ENCODE measurements at places on chromosomes 3 and 15.
A peak's percentile ranks its signal among the peaks of the same experiment; 100 is the strongest.

GRCh38 chr15:97989299-97989698 is 28.8 kb downstream of the ARRDC4 start:
- DNase-seq = no peak

GRCh38 chr3:169764312-169764881 is 463 bp downstream of the TERC start:
- DNase-seq = peak; percentile 49

DNA sequence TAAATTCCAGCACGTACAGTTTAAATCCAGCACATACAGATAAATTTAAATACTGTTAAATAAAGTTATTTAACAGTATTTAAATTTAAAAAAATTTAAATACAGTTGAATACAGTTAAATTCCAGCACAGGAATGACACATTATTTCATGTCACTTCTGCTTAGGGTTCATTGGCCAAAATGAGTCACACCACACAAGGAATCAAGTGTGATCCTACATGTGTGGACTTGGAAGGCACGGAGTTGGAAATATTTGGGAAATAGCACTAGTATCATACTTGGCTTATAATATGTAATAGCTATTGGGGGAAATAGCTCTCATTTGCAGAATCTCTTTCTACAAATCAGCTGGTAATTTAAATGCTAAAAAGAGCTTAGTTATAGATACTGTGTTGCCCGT is 10.6 kb downstream of the RAB7A start:
- no peak for DNase-seq

DNA sequence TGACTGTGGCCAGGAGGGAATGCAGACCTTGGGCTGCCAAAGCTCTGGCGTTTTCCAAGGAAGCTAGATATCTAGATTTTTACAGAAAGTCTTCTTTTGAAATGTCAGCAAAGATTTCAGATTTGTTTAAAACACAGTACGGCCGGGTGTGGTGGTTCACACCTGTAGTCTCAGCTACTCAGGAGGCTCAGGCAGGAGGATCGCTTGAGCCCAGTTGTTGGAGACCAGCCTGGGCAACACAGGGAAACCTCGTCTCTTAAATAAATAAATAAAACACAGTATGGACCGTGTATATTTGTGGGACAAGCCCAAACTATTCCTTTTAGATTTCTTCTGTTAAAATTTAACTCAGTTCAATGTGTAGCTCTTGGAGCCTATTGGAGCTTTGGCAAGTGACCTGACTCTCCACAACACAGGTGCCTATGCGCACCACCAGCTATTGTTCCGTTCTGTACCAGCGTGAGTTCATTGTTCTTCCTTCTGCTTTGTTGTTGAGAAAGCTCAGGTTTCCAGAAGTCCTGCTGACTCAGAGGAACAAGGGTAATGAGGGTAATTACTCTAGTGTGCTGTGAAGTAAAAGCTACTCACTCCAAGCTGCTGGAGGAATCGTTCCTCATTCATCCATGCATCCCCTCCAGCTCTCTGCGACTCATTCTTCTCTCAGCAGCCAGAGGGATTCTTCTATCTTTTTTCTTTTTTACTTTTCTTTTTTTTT is 73.1 kb upstream of the SLC6A6 start:
- DNase-seq = no peak

DNA sequence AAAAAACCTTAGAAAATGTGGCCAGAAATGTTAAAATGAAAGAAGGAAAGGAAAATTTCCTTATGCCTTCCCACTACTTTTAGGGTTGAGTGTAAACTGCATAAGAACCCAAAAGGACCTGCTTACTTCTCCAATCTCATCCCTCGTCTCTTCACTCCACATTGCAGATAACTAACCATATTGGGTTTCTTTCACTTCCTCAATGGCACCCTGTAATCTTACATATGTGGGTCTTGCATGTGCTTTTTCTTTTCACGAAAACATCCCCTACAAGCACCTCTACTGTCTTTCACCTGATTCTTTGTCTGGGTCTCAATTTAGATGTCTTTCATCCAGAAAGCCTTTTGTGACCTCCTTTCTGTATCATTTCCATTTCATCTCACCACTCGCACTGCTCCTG is 23.1 kb downstream of the EOMES start:
- no peak for DNase-seq

GRCh38 chr15:40110866-40111550 is 2.3 kb upstream of the BMF start:
- no peak for DNase-seq

GRCh38 chr3:142944342-142944741 is 19.1 kb downstream of the PAQR9 start:
- no peak for DNase-seq

- no peak for DNase-seq
Observed at GRCh38 chr3:49724586-49724985, 835 bp upstream of the GMPPB start.

- no peak for DNase-seq
Observed at GRCh38 chr3:194875581-194876402, 190.1 kb downstream of the FAM43A start.

DNA sequence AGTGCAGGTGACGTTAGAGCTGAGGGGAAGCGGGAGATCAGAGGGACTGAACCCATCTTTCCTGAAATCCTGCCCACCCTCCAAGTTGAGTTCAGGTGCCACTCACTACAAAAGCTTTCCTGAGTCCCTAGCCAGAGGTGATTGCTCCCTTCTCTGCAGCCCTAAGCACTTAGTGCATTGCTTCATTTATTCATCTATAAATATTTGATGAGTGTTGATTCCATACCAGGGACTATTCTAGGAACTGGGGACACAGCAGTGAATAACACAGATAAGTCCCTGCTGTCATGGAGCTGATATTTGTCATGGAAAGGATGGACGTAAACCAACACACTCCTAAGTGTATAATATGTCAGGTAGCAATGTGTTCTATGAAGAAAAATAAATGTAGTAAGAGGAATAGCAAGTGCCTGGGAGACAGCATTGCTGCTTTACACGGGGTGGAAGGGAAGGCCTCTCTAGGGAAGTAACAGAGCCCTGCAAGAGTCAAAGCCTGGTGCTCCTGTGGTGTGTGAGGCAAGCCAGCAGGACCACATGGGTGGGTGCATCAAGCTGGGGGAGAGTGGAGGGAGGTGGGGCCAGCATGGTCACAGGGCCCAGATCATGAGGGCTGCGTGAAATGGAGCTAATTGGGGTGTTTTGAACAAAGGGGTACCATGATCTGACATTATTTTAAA is 18.6 kb downstream of the ALPK3 start:
- DNase-seq = no peak

DNA sequence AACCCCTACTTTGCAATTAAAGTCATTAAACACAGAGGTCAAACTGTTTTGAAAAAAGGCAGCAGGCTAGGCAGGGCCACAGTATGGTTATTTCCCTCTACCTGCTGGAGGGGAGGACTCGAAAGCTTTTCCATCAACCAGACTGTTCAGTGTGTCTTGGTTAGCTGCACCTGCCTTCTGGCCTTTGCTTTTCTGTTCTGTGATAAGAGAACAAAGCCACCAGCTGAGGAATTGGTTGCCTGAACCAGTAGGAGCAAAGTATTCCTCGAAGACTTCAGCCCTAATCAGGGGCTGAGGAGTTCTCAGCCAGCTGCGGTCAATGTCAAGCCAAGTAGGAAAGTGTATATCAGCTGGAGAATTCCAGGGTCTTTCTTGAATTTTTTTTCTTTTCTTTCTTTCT is 132.5 kb downstream of the SOX2 start:
- no peak for DNase-seq

DNA sequence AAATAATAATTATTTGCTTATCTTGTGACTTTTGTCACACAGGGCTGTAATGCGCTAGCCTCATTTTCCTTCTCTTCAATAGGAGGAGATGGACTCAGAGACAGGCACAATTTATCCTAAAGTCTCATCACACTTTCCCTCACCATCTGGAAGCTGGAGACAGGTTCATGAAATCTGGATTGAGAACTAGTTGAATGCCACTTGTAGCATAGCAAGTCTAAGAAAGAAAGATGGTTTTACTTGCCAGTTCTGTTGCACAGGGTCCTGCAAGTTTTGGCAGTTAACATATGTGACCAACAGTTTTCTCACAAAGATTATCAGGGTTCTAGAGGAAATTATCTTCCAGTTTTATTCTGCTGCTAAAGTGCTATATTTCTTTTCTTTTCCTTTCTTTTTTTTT is 9.0 kb upstream of the ZSCAN2 start:
- DNase-seq = no peak

DNA sequence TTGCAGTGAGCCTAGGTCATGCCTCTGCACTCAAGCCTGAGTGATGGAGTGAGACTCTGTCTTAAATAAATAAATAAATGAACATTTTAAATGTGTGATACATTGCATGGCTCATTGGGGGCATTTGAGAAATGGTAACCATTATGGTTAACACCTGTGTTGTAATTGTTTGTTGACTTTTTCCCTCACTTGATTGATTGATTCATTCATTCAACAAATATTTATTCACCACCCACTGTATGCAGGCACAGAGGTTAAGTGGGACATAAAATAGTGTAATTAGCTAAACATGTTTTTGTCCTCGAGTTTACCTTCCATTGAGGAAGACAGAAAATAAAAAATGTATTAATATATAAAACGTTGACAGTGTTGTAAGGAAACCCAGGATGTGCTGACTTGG is 127.1 kb upstream of the ANKRD28 start:
- DNase-seq = no peak

DNA sequence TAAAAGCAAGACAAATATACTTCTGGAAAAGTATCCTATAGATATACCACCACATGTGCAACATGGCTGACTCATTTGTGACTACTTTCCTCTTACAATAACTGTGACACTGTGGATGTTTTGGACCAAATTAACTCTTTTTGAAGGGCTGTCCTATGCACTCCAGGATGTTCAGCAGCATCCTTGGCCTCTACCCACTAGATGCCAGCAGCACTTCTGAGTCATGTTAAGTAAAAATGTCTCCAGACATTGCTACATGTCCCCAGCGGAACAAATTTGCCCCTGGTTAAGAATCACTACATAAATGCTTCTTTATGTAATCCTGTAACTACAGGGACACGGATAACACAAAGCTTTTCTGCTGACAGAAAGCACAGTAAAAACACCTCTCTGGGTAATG is 32.0 kb downstream of the RUVBL1 start:
- DNase-seq = no peak

DNA sequence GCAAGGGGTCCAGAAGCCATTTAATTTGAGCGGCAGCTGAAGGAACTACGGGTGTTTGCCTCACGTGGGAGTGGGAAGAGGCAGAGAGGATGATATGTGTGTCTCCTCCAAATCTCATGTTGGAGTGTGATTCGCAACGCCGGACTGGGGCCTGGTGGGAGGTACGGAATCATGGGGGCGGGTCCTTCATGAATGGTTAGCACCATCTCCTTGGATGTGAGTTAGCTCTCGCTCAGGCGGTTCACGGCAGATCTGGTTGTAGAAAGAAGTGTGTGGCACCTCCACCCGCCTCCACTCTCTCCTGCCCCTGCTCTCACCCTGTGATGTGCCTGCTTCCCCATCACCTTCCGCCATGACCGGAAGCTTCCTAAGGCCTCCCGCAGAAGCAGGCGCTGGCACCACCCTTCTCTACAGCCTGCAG is 25.4 kb downstream of the XXYLT1 start:
- no peak for DNase-seq

GRCh38 chr3:52779011-52779836 is 1.8 kb downstream of the ITIH1 start:
- no peak for DNase-seq

GRCh38 chr3:41792806-41793205 is 169.1 kb downstream of the ULK4 start:
- DNase-seq = no peak

DNA sequence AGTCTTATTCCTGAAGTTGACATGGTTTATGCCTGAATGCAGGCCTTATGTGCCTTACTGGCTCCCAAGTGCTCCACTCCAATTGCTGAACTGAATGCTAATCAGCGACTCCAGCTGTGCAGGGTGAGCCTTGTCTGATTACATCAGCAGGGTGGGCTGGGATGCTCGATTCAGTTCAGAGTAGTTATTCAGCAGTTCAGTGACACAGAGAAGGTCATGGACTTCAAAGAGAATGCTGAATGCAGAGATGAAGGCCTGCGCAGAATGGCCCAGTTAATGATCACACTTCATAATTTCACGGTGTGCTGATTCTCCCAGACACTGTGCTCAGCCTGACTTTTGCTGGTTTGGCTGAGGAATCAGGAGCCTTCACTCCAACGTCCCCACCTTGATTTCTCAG is 63.6 kb downstream of the CLDN1 start:
- no peak for DNase-seq

DNA sequence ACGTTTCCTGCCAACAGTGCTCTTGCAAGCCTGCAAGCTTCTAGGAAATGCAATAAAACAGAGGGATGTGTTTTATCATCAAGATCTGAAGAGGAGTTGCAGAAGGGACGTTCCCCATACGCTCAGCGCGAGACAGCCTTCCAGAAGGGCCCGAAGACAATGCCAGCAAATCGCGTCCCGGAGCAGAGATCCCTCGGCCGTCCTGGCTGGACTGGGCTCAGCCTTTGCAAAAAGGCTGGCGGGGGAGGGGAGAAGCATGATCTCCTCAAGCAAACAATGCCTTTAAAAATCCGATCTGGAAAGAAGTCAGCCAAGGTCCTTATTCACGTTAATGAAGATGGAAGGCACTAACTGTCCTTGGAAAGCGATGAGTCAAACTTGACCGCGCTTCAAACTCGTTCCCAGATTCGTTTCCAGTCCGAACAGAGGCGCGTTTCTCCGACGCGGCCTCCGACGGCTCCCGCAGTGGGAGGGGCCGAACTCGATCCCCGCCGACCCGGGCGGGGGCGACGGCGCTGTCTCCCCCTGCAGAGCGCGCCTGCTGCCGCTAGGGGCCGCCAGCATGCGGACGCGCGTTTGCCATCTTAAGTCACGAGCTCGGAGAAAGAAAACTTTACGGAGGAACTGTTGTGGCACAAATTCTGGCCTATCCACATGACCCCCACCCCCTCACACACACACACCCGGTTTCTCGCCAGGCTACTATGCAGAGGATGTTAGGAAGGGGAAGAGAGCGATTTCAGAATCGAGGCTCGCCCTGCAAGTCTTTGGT is 5.5 kb downstream of the BCL6 start:
- DNase-seq = no peak

GRCh38 chr3:161171113-161171512 is 50.0 kb upstream of the NMD3 start:
- no peak for DNase-seq

DNA sequence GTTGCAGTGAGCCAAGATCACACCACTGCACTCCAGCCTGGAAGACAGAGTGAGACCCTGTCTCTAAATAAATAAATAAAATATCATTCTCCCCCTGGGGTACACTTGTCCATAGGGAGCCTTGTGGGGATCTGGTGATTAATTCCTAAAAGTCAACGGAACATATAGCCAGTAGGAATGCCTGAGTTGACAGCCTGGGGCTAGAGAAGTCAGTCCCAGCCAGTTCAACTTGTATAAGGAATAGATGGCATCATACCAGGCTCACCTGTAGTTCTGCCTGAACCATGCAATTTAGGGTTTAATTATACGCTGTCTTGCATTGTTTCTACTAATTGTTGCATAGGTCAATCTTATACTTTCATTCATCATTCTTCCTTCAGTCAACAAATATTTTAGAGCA is 5.9 kb upstream of the BOC start:
- DNase-seq = no peak

- DNase-seq = no peak
Observed at GRCh38 chr3:43854283-43854682, 163.5 kb downstream of the ABHD5 start.
